Thoracic aorta (tissue), 2 donors: ENCODE measurements at places on chromosomes 6 and 20.

- no peak overlapping the region for H3K27ac ChIP-seq
- no peaks in the 10 kb centered on the region for H3K4me1 ChIP-seq
- DNase-seq, result no peak
- H3K36me3 ChIP-seq, result no peaks in the 10 kb centered on the region
- no peaks in the 10 kb centered on the region for H3K27me3 ChIP-seq
- no peak overlapping the region for H3K4me3 ChIP-seq
These were observed 303.6 kb upstream of the POU3F2 start for GRCh38 chr6:98530732-98531131.

- H3K27me3 ChIP-seq, result no peaks in the 10 kb centered on the region
- DNase-seq, result no peak
- H3K4me1 ChIP-seq, result peaks cover 22% of the 10 kb centered on the region
- H3K4me3 ChIP-seq, result no peak overlapping the region
- peaks cover 6% of the 10 kb centered on the region for H3K36me3 ChIP-seq
- H3K27ac ChIP-seq, result no peak overlapping the region
These were observed 15.2 kb downstream of the FOXP4 start for GRCh38 chr6:41561416-41561815.

DNA sequence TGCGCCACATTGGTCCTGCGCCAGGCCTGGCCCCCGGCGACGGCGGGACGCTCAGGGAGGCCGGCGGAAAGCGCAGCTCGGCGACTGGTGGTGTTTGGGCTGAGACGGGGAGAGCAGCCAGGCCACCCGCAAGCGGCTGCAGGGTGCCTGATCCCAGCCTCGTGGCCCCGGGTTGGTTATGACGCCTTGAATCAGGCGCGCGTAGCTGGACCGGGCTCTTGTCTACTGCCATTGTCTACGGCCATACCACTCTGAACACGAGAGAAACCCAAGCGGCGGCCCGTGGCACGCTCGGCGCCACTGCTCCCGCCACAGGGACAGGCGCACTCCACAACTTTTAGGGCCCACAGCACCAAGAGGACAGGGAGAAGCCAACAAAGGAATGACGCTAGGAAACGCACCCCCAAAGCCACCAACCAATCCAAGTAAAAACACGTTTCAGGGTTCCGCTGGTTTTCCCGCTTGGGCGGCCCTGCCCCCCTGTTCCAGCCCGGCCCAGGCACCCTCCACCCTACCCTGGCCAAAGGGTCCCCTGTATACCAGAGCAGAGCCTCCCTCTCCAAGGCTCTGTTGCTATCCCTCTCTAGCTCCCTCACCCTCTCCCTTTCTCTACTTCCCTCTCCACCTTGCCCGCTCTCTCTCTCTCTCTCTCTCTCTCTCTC is 1849.3 kb upstream of the DEFB115 start:
- H3K4me3 ChIP-seq, result no peak overlapping the region
- H3K4me1 ChIP-seq, result no peaks in the 10 kb centered on the region
- H3K27me3 ChIP-seq, result no peaks in the 10 kb centered on the region
- H3K36me3 ChIP-seq, result no peaks in the 10 kb centered on the region
- no peak overlapping the region for H3K27ac ChIP-seq
- no peak for DNase-seq

DNA sequence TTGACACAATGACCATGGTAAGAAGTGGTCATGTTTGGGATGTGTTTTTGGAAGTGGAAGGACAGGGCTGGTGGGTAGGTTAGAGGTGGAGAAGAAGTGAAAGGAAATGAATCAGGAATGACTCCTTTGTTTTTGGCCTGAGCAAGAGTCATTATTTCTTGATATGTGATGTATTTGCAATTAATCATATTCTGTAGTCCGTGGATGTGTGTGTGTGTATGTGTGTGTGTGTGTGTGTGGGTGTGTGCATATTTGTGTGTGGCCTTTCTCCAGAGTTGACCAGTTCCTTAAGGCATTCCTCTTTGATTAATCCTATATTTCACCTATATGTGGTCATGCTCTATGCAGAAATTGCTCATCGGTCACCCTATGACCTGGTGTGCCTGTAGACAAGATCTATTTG is 130.7 kb downstream of the UTRN start:
- H3K4me3 ChIP-seq, result no peak overlapping the region
- no peak for DNase-seq
- H3K4me1 ChIP-seq, result no peaks in the 10 kb centered on the region
- no peak overlapping the region for H3K27ac ChIP-seq
- H3K36me3 ChIP-seq, result no peaks in the 10 kb centered on the region
- H3K27me3 ChIP-seq, result no peaks in the 10 kb centered on the region
